Stimulated activated CD8-positive, alpha-beta memory T cell treated with anti-CD3 and anti-CD28 coated beads, Interleukin-15, amount 100 ng/mL, for 24 hours (primary cell): ENCODE measurements at places on chromosomes 3 and 15.

- no peak for DNase-seq
Measured at GRCh38 chr3:185175370-185175987, 22.6 kb upstream of the C3orf70 start.

DNA sequence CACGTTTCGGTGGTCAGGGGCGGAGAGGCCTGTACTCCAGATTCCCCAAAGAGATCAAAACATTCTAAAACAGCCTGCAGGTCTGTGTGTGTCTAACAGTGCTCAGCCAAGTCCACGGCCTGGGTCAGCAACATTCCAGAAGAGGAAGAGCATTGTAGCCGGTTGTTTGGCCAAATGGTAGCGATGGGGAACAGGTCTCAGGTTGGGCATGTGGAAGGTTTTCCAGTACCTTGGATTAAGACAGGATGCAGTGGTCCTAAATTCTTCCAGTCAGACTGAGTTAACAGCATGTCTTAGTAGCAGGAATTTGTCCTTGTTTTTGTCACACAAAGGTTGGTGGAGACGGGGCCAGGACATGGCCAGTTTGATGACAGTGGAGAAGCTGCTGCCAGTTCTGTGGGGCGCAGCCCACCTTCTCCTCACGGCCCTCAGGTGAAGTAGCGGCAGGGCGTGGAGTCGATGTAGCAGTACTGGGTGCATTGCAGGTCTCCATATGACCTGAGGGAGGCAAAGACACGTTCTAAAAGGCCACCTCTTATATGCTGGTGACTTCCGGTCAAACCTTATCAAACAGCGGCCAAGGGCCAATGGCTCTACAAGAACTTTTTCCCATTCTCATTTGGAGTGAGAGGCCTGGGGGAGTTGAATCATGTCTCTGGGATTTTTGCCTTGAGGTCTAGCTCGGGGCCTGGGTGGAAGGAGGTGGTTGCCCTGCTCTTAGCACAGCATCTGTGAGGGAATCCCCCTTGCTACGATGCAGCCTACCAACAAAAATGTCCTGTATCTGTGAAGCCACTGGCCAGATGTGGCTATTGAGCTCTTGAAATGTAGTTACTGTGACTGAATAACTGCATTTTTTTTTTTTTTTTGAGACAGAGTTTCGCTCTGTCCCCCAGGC, 24.1 kb downstream of the EAF1 start:
- no peak for DNase-seq

DNA sequence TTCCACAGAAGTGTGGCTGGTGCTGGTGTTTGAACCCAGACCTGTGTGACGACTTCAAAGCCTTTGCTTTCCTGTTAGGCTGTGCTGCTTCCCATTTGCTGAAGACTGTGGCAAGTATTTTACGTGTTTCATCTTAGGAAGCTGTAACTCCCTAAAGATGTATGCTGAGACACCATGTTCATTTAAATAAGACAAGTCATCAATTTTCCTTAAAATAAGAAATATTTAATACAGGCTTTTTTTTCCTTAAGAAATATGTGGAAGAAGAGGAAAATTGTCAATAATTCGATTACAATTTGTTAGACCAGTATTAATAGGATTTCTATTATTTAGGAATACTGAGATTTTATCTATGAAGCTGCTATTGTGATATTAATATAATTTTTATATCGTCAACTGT, 58.4 kb downstream of the LMLN start:
- DNase-seq = no peak

- DNase-seq = no peak
Measured at GRCh38 chr3:2927259-2927658, 182.9 kb downstream of the IL5RA start.

GRCh38 chr15:62153228-62153627, 11.9 kb downstream of the C2CD4B start:
- no peak for DNase-seq

DNA sequence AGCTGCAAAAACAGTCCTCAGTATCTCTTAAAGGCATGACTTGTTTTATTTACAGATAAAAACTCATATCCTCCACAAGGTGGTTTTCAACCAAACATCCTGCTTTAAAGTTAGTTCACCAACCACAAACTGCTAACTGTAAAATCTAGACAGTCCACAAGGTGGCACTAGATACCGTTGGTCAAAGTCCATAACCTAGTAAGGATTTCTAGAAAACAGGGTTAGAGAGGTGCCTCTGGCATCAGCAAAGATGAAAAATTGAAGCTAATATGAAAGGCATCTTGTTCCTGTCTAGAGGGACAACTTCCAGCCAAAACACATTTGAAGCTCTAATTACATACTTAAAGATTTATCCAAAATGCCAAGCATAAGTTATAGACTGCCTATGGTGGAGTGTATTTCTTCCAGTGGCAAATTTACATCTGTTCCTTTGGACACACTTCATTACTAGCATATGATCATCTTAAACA, 56.0 kb downstream of the ZMAT3 start:
- DNase-seq = no peak

DNA sequence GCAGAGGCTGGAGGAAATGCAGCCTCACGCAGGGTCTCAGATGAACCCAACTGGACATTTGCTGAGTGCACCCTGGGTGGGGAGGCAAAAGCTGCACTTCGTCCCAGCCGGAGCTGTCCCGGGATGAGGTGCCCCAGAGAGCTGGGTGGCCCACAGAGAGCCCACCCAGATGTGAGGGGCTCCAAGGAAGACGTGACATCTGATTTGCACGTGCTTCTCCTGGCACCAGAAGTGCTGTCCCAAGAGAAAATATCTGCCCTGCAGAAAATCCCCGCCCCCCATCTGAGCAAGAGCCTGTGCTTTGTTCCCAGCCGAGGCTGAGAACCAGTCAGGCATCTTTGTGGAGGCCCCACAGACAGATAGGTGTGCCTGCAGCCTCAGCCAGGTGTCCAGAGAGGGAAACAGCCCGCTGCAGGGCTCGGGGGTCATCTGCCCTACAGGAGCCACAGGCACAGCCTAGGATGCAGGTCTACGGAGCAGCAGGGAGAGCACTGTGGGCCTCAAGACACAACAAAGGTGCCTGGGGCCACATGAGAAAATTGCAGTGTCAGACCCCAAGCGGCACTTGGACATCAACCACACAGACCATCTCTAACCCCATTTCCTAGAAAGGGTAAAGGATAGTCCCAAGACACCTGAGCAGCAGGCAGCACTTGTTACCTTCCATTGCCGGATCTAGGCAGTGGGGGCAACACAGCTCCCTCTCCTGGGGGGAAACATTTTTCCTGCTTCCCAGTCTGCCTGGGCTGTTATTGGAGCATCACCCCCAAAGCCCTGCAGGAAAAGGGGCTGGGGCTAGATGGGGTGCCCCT, 5.8 kb downstream of the TMIE start:
- DNase-seq = no peak

GRCh38 chr15:31974855-31975829, 55.2 kb upstream of the CHRNA7 start:
- DNase-seq = no peak

- DNase-seq = no peak
Measured at GRCh38 chr3:159030138-159030670, 228.3 kb downstream of the MFSD1 start.

DNA sequence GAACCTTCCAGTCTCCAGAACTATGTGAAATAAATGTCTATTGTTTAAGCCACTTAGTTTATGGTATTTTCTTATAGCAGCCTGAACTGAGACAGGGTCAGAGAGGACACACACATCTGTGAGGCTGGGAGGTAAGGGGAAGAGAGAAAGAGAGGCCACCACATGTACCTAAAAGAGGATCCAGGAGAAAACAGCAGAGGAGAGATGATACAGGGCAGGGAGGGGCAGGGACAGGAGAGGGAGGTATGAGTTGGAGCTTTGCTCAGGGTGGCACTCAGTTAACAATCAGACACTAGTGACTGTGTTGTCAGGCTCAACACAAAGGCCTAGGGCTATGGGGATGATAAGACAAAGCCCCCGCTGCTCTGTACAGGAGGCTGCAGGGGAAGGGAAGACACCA, 17.6 kb downstream of the KIF9 start:
- DNase-seq = no peak

GRCh38 chr3:118810499-118811035, 224.1 kb downstream of the IGSF11 start:
- DNase-seq = no peak

DNA sequence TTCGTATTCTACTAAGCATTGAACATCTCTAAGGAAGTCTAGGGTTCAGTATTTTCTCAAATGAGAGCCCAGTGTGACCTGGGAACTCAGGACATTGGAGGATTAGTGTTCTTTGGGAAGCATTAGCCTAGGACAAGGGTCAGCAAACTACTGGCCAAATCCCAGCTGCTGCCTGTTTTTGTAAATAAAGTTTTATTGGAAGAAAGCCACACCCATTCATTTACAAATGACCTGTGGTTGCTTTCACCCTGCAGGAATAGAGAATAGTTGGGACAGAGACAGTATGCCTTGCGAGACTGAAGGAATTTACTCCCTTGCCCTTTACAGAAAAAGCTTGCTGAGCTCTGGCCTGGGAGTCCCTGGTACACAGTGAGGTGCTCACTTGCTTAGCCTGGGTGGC, 20.6 kb downstream of the SLC6A11 start:
- no peak for DNase-seq

GRCh38 chr3:119944091-119944490, 150.2 kb downstream of the GSK3B start:
- no peak for DNase-seq

DNA sequence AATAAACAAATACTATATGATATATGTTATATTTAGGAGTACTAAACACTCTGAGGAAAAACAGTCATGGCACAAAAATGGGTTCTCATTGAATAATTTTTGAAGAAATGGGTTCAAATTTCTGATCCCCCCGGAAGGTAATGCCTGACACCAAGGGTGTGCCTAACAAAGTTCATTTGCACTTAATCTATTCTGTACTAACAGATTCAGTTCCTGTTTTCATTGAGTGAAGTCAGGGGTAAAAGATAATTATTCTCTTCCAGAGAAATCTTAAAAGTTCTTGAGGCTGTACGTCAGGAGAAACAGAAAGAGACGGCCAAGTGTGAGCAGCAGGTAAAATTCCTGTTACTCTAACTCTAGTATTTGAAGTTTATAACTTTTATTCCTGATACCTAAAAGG, 34.5 kb upstream of the TMEM42 start:
- DNase-seq = no peak

GRCh38 chr3:5330152-5330810, 142.8 kb downstream of the EDEM1 start:
- no peak for DNase-seq

- no peak for DNase-seq
Measured at GRCh38 chr3:55690177-55690576, 203.1 kb upstream of the WNT5A start.

DNA sequence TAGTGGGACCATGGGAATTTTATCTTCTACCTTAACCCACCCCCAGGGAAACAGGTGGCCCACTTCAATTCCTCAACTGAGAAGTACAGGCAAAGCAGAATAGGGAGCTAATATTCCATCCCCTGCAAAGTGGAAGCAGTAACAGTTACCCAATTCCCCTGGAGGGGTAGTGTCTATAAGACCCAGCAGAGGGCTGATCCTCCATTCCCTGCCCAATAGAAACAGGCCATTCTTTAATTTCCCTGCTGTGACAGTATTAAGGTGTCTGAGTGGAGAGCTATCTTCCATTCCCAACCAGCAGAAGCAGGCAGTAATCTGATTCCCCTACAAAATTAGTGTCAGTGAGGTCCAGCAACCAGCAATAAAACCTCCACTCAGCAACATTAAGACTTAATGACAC, 219.8 kb downstream of the ULK4 start:
- DNase-seq = no peak

DNA sequence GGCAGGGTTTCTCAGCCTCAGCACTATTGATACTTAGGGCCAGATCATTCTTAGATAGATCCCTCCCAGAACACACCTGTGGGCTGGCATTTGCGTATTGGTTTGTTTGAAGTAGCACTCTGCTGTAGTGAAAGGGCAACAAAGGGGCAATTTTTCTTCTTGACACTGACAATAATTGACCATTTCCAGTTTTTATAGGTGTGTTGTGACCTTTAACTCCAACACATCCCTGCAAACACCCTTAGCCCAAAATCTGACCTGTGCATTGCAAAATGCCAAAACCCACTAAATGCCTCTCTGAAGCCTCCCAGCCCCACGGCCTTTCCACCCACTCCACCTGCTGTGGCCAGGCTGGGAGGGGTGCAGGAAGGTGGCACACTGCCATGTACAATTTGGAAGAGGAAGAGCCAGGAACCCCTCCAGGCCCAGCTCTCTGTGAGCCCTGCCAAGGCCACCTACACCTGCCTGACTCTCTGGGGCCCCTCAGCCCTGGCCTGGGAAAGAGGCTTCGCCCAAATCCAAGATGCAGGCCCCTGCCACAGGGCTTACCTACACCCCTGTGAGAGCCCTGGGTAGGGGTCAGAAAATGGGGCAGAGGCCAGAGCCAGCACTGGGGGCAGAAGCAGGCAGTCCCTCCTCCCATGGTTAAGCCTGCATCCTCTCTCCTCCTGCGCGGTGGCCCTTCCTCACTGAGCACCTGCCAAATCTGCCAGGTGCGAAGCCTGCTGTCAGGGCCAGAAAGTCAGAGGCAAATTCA, 9.6 kb upstream of the CYP11A1 start:
- DNase-seq = no peak

- DNase-seq = no peak
Measured at GRCh38 chr15:37016231-37016630, 84.1 kb downstream of the MEIS2 start.

DNA sequence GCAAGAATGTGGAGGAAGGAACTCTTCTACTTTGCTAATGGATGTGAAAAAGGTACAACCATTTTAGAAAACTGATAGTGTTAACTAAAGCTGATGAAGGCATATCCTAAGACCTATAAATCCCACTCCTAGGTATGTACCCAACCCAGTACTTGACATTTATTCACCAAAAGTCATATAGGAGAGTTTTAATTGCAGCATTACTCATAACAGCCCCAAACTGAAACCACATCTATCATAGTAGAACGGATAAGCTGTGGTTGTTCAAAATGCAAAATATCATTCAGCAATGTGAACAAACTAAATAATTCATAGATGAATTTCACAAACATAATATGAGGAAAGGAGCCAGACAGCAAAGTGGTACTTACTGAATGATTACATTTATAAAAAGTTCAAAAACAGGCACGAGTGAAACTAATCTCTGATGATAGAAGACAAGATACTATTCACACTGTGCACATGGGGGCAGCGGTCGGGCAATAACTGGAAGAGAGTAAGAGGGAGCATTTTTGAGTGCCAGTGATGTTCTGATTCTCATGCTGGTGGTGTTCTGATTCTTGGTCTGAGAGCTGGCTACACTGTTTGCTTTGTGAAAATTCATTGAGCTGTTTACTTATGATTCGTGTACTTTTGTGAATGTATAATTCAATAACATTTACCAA, 34.3 kb downstream of the GOLIM4 start:
- no peak for DNase-seq

- DNase-seq = no peak
Measured at GRCh38 chr3:4722103-4722502, 229.0 kb downstream of the ITPR1 start.

- DNase-seq = no peak
Measured at GRCh38 chr15:74336061-74337005, 31.1 kb downstream of the CYP11A1 start.

DNA sequence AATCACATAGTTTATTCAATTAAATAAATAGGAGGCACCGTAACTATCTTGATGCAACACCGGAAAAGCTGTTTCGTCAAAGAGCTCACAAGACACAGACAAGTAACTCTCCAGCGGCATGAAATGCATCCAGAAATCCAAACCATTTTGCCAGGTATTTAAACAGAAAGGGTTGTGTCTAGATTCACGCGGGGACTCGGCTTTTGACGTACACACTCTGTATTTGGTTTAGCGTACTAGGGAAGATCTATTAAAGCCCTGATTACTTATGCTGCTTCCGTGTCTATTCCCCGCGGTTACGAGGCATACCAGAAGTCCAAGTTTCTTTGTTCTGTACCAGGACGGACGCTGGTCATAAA, 718 bp downstream of the BNIP2 start:
- DNase-seq = no peak

GRCh38 chr15:77851086-77851485, 218.4 kb upstream of the LINGO1 start:
- DNase-seq = no peak
